HT-29 (cell line): ENCODE measurements at places on chromosomes 2 and 18.

DNA sequence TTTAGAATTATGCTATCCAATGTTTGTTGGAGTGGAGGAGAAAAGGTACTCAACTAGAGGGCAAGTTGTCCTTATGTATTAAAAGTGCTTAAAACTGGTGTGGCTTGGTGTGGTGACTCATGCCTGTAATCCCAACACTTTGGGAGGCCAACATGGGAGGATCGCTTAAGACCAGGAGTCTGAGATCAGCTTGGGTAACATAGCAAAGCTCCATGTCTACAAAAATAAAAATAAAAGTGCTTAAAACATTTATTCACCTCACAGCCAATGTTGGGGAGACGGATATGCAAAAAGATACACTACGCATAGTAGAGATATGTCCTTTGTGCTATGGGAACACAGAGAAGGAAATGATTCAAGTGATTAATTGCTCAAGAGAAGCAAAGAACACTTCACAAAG, 19.3 kb upstream of the TNFAIP6 start:
- DNase-seq = no peak

DNA sequence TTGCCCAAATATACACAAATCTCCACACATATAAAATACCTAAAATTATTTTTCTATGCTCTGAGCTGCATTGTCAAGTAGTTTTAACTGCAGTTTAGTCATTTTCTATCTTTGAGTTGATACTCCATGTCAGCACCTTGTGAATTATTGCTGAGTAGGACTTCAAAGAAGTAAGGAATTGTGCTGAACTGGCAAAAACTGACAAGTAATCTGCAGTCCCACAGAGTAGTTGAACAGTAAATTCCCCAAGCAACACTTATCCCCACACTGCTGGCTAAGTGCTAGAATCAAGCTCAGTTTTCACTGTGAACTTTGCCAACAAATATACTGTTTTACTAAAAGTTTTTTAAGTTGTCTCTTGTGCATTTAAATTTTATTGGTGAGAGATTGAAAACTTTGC, 141.8 kb upstream of the ST6GAL2 start:
- no peak for DNase-seq

DNA sequence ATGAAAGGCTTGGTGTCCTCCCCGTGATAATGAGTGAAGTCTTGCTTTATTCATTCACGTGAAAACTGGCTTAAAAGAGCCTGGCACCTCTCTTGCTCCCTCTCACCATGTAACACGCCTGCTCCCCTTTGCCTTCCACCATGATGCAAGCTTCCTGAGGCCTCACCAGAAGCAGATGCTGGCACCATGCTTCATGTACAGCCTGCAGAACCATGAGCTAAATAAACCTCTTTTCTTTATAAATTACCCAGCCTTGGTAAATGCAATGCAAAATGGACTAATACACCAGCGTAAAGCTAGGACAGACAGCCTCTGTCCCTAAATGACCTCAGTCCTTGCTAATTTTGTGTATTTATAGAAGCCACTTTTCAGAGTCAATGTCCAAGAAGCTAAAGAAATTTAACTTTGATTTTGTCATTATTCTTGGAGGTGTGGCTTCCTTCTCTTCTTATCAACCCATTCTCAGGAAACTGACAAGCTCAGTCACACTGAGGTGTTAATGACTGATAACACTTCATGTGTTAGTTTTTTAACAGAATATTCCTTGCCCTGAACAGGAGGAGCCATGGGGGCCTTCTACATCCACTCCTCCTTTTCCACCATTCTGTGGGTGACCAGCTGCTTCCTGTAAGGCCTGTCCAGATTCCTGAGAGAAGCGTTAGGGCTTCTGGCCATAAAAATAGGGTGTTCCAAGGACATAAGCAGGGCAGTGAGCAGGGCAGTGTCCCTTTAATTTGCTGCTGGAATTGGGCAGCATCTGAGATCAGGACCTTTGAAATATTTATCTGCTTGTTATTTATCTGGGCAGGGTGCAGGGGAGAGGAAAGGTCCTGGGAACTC, 38.0 kb upstream of the EPAS1 start:
- DNase-seq = no peak

GRCh38 chr2:114068438-114068837, 178.5 kb downstream of the ACTR3 start:
- no peak for DNase-seq

GRCh38 chr2:29751390-29751789, 170.0 kb downstream of the ALK start:
- DNase-seq = no peak

DNA sequence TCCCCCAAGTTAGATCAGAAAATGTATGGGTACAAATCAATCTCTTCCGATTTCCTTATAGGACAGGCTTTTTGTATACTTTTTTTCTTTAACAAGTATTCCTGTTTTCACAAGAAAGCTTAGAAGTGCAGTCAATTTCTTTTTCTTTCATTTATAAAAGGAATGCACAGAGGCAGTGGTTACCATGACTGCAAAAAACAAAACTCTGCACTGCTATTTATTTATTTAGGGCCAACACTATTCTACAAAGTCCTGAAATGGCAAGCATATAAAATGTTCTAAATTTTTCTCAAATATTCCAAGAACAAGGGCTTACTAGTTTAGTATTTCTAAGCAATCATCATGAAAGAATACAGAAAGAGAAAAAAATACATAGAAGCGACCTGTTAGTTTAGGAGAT, 22.2 kb downstream of the ATAD2B start:
- no peak for DNase-seq

GRCh38 chr2:15359716-15360531, 201.2 kb downstream of the NBAS start:
- DNase-seq = peak; percentile 2

DNA sequence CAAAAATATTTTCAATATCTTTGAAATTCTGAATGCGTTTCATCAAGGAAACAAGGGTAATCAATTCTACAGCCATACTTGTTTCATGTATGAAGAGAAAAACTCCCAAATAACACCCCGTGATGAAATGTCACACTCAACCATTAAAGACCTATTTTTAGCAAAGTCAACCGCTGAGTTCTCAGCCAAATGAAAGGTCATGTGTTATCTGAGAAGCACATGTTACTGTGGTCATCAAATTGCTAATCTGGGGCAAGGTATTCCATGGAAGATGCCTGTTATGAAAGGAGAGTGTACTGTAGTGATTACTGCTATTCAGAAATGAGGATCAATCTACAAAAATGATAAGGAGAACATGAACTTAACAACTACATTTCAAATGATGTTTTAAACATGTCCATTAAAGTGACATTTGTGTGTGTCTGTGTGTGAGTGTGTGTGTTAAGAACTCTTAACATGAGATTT, 126.7 kb downstream of the BCL2 start:
- DNase-seq = no peak

- DNase-seq = no peak
These were observed 264.0 kb upstream of the CHST9 start for GRCh38 chr18:27449104-27449503.

DNA sequence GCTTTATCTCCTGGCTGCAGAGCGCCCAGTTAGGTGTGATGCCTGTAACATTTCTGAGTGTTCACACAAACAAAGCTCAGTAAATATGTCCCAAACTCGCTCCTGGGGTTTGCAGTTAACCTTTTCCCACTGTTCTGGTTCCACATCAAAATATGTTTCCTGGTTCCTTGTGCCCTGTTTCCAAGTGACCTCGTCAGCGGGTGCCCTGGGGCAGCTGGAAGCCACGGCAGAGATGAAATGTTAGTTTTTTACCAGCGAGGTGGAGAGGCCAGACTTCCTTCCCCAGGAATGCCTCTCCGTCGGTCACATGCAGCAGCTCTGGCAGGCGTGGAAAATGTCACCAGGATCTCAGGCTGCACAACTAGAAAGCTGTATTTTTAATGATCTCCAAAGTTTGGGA, 18.2 kb downstream of the NFATC1 start:
- DNase-seq = no peak

- no peak for DNase-seq
These were observed 199.4 kb downstream of the LRRTM1 start for GRCh38 chr2:80105015-80105640.
